Thoracic aorta (tissue), 2 donors: ENCODE measurements at places on chromosomes 7 and 10.
A peak's percentile ranks its signal among the peaks of the same experiment; 100 is the strongest.

- no peak for DNase-seq
Measured at GRCh38 chr7:147570390-147570789, 1020.2 kb upstream of the C7orf33 start.

GRCh38 chr7:8064828-8065227 is 96.2 kb downstream of the GLCCI1 start:
- no peak for DNase-seq

- no peak for DNase-seq
Measured at GRCh38 chr10:679556-679955, 9.9 kb downstream of the DIP2C start.

GRCh38 chr7:13851736-13852135 is 137.7 kb downstream of the ETV1 start:
- DNase-seq, result no peak

DNA sequence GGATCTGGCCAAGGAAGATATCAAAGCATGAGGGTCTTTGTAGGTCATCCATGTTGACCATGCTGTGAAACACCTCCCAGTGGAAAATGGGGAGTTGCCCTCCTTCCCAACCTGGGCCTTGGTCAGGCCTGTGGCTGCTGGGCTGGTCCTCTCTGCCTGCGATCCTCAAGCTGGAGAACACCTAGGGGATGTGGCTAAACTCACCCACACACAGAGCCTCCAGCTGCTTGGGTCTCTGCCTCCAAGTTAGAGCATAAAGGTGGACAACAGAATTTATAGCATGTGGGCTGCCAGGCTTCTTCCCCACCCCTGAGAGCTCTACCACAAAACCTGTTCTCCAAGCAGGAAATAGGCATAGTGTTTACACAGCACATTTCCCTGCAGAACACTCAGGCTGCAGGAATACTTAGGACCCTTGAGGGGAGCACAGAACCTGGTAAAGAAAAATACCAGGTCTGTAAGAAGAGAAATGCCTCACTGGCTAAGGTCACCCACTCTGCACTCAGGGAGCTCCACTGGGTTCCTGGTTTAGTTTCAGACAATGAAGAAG is at the start of gene SFTPA2:
Gene SFTPA2, minus strand, starts transcription at position 248 of the 550 bp plus-strand sequence. CDS start 924 bp downstream, outside the sequence.
- DNase-seq, result no peak

- no peak for DNase-seq
Measured at GRCh38 chr7:70678621-70679251, 453.2 kb upstream of the GALNT17 start.

DNA sequence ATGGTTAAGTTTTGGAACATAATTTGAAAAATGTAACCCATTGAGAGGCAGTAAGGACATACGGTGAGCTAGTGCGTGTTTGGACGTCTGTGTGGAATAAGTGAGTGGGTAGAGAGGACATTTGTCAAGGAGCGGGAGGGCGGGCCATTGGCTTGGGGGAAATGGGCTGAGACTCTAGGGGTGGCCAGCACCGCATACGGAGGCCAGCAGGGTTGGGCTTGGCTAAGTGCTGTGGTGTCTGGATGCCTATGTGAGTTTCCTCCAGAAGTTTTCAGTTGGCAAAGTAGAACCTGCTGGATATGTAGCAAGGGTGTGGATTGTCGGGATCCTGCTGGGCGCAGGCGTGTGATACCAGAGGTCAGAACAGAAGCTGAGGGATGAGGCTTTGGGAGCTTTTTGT is 103.0 kb downstream of the TCF7L2 start:
- peak; percentile 69 for DNase-seq

DNA sequence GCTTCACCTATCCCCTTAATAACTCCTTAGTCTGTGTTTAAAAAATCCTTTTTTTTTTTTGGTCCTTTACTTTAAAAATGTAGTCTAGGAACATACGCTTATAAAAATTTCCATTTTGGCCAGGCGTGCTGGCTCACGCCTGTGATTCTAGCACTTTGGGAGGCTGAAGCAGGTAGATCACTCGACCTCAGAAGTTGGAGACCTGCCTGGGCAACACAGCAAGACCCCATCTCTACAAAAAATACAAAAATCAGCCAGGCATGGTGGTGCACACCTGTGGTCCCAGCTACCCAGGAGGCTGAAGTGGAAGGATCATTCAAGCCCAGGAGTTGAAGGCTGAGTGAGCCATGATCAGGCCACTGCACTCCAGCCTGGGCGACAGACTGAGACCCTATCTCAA is 14.8 kb downstream of the KAZALD1 start:
- no peak for DNase-seq

GRCh38 chr10:3398825-3399646 is 226.5 kb upstream of the PITRM1 start:
- DNase-seq, result no peak

DNA sequence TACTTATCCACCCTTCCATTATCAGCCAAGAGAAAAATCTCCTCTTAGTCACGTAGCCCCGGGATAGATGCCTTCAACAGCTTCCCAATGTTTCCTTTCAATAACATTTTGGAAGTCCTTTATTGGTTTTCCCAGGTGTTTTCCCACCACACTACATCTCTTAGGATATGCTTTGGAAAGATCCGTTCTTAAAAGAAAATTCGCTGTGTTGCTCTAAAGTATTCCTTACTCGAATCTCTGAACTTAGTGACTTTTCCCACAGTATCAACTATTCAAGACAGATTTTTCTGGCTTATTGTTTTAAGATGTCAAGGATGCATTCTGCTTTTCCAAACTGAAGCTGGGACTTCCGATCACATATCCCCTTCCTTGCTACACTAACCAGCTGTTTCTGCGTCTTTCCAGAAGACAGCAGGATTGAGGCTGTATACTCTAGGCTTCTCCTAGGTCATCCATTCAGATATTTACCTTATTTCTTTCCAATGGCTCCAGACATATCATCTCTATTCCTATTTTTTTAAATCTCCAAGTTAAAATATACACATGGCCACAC is 36.5 kb upstream of the SVIL start:
- no peak for DNase-seq

GRCh38 chr7:157467496-157468212 is 130.8 kb downstream of the DNAJB6 start:
- no peak for DNase-seq

- DNase-seq, result no peak
Measured at GRCh38 chr7:53302496-53303246, 267.2 kb downstream of the POM121L12 start.

DNA sequence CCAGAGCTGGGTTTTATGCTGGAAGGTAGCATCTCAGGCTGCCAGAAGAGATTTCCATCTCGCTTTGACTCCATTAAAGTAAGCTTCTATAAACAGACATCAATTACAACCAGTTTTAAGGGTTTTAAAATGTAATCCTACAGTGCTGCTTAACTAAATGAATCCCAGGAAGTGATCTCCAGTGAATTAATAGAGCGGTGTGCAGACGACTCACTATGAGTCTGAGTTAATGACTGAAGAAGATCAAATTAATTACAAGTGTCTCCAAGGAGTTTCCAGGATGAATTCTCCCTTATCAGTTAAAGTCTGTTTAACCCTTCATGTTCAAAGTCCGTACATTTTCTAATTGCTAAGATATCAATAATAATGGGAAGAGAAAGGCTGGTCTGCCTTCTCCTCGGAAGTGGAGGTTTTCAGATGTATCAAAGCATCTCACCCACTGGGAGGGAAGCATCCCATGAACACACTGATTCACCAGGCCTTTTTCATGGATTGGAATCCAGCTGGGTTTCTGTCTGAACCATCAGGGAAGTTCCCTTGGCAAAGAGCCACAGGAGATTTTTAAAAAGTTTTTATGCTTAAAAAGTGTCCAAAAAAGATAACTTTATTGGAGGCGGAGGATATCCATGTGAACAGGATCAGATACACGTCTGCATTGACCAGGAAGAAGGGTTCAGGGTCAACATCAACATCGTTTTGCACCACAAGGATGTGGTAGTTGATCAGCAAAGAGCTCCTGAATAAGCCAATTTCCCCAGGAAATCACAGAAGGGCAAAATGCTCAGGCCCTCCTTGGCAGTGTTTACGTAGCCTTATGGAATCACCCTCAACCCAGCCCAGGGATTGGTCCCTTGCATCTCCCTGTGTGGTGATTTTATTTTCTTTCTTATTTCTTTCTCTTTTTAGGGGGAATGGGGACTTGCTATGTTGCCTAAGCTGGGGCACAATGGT is 288.2 kb downstream of the POU6F2 start:
- no peak for DNase-seq

DNA sequence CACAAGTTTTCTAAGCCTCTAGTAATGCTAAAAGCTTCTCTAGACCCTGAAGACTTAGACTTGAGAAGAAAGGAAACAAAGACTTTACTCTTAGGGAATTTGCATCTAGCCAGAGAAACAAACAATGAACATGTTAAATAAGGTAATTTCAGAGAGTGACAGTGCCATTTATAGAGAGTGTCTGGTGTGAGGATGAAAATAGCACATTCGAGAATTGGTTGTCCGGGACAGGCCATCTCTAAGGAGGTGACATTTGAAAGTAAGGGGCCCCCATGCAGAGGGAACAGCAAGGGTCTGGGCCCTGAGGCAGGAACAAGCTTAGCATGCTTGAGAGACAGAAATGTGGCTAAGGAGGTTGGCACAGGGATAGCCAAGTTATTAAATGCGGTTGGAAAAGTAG is 48.1 kb downstream of the ADAM22 start:
- DNase-seq, result no peak

GRCh38 chr10:129386415-129387257 is 80.4 kb upstream of the MGMT start:
- DNase-seq, result no peak

DNA sequence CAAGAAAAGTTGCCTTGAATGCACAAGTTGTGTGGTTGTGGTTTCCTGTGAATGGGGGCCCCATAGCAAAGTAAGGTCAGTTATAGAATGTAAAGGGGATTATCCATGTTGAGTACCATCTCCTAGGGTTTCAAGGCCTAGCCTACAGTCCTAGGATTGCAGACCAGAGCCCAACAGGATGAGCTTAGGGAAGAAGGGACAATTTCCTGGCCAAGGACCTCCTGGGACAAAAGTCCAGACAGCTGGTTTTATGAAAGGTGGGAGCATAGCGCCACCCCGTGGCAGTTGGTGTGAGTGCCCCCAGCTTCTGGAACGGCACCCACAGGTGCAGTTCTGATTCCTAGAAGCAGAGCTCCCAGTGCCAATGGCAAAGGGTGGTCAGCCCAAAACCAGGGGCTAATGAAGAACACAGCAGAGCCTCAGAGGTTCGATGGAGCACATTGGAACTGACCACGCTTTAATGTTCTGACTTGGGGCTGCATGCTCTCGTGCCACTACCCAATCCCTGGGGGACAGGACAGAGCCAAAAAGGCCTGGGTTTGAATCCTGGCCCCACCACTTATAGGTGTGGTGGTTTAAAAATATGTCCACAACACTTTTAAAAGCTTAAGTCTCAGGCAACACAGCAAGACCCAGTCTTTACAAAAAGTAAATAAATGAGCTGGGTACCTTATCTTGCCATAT is 25.8 kb upstream of the TMEM120A start:
- DNase-seq, result peak; percentile 15

DNA sequence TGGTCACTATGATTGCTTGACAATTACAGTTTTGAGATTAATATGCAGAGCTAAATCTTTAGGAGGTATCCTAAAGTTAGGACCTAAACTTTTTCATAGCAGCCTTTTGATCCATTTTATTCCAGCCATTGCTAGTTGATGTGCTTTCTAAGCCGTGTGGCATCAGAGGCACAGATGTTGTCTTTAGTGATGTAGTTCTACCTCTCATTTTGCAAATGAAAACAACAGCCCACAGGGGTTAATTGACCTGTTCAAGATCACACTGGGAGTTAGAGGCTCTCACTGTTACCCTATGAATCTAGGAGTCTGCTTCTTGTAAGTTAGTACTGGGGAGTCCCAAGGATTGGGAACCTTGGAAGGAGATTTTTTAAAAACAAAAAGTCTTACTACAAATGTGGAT is 10.6 kb downstream of the AUTS2 start:
- no peak for DNase-seq

DNA sequence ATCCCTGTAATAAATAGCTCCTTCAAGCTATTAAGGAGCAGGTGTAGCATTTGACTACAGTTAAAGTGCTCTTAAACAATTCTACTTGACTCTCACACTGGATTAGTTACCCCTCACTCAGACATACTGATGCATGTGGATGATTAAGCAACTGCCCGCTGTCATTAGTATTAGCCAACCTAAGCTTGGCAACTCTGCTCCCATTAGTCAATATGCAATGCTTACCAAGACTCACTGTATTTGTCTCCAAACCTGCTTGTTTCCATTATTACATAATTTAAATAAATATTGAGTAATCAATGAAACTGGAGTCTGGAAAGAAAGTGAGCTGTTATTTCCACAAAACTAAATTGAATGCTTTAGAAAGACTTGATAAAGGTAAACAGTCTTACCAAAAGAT is 144.0 kb upstream of the ASAH2 start:
- no peak for DNase-seq

GRCh38 chr10:43206391-43207235 is 60.3 kb downstream of the RASGEF1A start:
- DNase-seq, result no peak

- DNase-seq, result no peak
Measured at GRCh38 chr10:47190802-47191450, 109.1 kb upstream of the GDF10 start.

DNA sequence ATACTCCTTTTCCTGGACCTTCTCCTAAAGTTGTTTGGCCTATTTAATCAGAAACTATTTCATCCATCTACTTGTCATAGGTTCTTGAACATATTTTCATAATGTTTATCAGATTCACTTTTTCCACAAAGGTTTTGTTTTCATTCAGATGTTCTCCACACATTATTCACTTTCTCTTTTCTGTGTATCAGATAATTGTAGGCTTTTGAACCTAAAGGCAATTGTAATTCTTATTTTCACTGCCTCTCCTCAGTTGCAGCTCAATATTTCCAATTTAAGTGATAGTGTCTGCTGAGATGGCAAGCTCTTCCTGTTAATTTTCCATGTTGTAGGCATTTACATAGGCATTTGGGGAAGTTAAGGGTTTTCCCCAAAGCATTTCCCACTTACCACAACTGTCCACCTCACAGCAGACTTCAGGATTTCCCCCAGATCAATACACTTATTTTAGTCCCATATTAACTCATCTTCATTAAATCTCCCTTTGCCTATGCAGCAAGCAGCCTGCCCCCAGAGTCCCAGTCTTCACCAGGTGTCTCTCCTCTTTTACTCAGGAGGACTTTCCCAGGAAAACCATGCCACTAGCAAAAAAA is 12.3 kb upstream of the IKZF1 start:
- no peak for DNase-seq

DNA sequence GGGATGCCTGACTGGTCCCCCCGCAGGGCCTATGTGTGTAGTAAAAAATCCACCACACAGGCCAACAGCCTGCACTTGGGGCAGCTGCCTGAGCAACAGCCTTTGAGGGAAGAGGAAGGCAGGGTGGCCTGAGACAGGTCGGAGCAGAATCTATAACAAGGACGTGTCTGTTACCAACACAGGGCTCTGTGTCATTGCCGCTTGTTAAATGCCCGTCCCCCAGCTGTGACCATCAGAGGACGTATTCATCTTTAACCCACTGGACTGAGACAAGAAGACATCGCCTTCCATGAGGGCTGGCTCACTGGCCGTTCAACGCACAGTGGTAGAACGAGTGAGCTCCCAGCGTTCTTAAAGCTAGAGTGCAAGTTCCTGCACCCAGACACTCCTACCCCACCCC is 7.8 kb downstream of the PDIA4 start:
- no peak for DNase-seq

GRCh38 chr7:36956814-36957213 is 232.5 kb upstream of the AOAH start:
- DNase-seq, result no peak

GRCh38 chr7:155324012-155324917 is 26.6 kb downstream of the INSIG1 start:
- DNase-seq, result no peak
